ENCODE measurements at places on chromosomes 1 and 21. TPM values are rescaled to one million over a fixed set of nuclear protein-coding genes. Genes with fewer than 3 reads are reported as not detected.

The OR2L8 gene
- polyA plus RNA-seq, result not detected

The AMY1A gene
- not detected for polyA plus RNA-seq

The C1orf232 gene
- polyA plus RNA-seq, result not detected

The SERPINC1 gene
- not detected for polyA plus RNA-seq

The ST6GALNAC3 gene
- 6.5 TPM for polyA plus RNA-seq

The RHBG gene
- polyA plus RNA-seq, result 0.25 TPM

The TMEM50A gene
- polyA plus RNA-seq, result 305 TPM

The CD1E gene
- 6.3 TPM for polyA plus RNA-seq
